GM23248 (cell line): ENCODE measurements at places on chromosomes 3 and 15.

- no peak for DNase-seq
Observed at GRCh38 chr15:38819387-38819950, 254.9 kb upstream of the RASGRP1 start.

GRCh38 chr15:25090073-25090733 is 135.4 kb downstream of the SNRPN start:
- DNase-seq: no peak

DNA sequence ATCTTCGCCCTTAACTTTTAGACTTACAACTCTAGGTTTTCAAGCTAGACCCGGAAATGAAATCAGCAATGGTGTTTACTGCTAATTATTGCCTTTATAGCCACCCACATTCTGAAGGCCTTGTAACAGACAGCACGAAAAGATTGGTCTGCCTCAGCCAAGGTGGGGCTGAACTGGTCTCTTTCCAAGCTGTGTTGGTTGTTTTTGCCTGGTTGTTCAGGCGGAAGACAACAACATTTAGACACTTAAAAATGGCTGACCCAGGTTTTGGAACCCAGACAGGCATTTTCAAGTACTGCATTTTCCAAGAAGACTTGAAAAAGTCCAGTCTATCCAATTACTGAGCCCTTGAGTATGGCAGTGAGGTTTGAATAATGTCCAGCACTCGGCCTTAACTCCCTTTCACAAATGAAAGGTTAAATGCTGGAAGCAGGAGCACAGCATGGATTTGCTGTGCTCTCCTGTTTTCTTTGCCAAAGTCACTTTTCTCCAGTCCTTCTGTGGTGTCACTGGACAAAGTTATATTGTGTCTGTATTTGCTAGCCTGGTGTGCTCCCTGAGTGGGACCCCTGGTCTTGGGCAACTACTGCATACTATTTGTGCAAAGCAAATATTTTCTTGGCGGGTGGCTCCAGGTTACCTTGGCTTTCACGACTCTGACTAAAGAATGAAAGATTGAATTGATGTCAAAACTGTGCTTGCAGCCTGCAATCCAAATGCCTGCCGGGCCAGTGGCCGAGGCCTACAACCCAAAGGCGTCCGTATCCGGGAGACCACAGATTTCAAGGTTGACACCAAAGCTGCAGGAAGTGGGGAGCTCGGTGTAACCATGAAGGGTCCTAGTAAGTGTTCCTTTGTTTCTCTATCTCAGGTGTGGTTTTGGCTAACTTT is 93.5 kb downstream of the FLNB start:
- DNase-seq: no peak

GRCh38 chr15:60616147-60616546 is 137.2 kb upstream of the ICE2 start:
- no peak for DNase-seq

GRCh38 chr3:120029749-120030148 is 64.5 kb downstream of the GSK3B start:
- DNase-seq: no peak

DNA sequence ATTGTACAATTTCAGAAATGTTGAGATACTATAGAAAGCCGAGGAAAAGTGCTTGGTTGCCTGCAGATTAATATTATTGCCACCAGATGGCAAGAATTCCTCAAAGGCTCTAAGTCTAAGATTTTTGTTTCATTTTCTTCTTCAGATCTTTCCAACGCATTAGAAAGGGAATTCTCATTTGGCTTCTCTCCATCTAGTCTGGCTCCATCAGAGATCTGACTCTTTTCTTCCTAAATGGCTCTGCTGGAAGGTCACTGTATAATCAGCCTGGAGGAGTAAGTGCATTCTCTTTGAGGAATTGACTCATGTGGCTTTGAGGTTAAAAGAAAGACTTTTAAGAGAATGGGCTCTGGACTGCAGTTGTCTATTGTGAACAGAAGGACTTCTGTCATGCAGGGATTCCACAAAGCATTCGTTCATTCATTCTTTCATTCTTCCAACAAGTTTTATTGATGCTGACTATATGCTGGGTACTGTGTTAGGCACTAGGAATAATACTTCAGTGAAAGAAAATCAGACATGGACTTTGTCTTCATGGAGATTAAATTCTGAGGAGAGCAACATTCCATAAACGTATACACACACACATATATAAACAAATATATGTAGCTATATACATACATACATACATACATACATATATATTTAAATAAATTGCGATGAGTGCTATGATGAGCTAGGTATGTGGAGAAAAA is 55.3 kb downstream of the SLC28A2 start:
- DNase-seq: peak; percentile 78
